Osteoblast (primary cell): ENCODE measurements at places on chromosomes 1 and 21. TPM values are rescaled to one million over a fixed set of nuclear protein-coding genes. Genes with fewer than 3 reads are reported as not detected.

DNA sequence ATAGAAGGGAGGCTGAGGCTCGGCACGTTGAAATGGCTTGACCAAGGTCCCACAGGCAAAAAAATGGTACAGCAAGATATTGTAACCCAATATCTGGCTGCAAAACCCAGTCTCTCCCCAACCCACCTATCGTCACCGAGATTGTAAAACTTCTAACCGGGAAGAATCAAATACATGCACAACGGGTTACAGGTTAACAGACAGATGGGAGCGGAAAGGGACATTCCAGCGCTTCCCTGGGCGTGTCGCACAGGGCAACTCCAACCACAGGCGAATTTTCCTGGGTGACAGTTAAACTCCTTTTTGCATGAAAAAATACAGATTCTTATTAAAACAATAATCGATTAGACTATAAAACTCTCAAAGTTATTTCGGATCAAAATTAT lies 31.8 kb upstream of the JUN start:
- no peak for DNase-seq

- DNase-seq = no peak
These were observed 135.2 kb downstream of the PSMG1 start for GRCh38 chr21:39048064-39048463.

DNA sequence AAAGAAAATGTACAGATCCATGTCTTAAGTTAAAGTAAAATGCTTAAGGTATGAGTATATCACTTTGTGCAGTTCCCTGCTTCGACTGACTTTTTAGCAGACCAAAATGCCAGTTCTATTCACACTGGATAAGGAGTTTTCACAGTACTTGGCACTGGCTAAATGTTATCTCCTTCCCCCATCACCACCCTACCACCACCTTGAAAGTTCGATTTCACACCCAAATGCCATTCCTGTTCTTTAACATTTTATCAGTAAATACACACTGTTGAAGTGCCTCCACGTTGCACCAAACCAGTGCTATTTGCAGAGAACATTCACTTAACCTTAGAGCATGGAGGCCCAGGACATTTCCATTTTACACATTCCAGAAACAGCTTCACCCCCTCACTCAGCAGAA lies 100.0 kb downstream of the URB2 start:
- no peak for DNase-seq

DNA sequence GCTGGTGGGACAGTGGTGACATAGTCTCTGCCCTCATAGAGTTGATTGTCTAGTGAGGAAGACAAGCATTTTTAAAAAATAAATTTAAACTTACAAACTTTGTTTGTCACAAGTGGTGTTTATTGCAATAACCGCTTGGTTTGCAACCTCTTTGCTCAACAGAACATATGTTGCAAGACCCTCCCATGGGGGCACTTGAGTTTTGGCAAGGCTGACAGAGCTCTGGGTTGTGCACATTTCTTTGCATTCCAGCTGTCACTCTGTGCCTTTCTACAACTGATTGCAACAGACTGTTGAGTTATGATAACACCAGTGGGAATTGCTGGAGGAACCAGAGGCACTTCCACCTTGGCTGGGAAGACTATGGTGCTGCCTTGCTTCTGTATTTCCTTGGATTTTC lies 58.4 kb downstream of the LAMC2 start:
- DNase-seq = peak; percentile 83

DNA sequence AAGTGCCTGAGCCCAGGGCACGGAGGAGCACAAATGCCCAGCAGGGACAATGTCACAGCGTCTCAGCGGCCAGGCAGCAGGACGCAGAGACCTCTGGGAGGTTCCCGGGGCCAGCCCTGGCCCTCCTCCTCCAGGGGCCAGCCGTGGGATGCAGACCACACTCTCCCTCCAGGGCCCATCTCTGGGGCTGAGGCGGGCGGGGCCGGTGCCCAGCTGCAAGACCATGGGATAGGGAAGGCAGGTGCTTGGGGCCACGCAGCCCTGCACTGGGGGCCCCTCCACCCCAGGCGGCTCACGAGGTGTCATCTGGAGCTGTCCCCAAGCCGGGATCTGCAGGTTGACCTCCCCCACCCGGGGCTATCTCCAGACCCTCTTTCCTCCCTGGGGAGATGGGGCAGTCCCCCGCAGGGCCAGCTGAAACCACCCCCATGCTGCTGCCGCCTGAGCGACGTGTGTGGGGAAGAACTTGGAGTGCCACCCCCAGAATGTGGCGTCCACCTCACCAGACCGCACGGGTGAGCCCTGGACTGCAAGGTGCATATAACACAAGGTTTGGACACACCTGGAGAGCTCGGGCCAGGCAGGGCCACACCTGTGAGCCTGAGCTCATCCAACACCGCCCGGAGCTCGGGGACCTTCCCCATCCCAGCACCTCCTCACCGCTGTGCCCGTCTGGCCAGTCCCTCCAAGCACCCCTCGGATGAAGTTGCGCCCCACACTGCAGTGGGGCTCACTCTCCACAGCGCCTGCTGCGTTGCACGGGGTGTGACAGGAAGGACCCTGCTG lies 4.1 kb upstream of the TTLL10 start:
- DNase-seq = no peak

DNA sequence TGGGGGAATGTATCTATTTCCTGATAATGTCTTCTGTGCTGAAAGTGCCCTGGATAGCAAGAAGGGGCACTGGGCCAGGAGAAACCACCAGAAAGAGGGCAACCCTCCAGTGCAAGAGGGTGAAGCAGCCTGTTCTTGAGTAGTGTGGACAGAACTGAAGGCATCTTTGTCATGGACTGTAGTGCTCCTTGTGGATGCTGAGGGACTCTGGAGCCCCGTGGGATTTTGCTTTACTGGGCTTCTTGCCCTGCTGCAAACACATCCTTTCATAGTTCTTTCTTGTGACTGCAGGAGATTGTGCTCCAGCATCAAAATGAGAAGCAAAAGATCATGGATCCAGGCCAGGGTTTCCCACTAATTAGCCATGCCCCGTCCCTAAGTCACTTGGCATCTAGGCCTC lies 300.6 kb downstream of the ZNF326 start:
- no peak for DNase-seq

- no peak for DNase-seq
These were observed 12.4 kb upstream of the SCAF4 start for GRCh38 chr21:31744182-31744800.

DNA sequence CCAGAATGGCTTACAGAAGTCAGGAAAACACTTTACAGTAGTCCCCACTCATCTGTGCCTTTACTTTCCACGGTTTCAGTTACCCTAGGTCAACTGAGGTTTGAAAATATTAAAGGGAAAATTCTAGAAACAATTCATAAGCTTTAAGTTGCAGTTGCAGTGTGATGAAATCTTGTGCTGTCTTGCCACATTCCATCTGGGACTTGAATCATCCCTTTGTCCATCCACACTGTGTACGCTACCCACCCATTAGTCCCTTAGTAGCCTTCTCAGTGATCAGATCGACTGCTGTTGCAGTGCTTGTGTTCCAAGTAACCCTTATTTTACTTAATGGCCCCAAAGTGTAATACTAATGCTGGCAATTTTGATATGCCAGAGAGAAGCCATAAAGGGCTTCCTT lies 30.5 kb downstream of the ZCCHC17 start:
- no peak for DNase-seq

DNA sequence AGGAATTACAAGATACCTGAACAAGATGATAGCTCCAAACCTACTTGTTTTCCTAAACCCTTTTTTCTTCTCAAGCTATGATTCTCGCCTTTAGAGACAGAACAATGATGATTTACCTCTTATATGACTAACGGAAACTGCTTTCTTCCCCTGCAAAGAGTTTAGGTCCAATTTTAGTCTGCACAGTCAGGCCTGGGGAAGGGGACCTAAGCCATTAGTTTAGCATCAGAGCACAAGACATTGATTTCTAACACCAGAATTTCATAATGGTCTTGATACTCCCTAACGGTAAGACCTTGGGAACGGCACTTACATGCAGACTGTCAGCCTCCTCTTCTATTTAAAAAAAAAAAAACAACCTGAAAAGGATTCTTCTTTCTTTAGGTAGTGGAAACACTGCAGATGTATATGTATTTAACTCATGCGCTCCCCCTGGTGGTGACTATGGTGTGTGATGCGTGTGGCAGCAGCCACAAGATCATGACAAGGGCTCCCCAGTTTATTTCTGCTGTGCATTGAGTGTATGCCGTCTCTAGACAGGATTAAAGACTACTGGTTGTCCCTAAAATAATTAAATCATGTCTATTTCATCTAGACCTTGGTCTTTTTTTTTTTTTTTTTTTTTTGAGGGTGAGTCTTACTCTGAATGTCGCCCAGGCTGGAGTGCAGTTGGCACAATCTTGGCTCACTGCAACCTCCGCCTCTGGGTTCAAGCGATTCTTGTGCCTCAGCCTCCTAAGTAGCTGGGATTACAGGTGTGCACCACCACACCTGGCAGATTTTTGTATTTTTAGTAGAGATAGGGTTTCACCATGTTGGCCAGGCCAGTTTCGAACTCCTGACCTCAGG lies 37.3 kb upstream of the TMEM222 start:
- DNase-seq = peak; percentile 97

- DNase-seq = no peak
These were observed 113.2 kb downstream of the PTGER3 start for GRCh38 chr1:70934194-70934961.

DNA sequence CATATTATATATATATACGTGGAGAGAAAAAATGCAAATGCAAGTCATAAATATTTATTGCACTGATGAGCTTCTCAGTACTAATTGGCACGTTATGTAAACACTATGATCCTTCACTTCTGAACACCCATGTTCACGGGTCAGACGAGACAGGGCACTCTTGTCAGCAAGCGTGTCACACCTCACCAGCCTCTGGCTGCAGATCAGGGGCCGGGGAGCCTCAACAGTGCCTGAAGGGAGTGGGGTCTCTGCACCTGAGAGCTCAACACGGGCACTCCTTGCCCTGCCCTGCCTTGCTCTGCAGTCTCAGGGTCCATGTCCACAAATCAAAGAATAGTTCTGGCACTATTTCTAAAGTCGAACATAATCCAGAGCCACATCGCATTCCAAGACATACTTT lies 409 bp upstream of the HIVEP3 start:
- no peak for DNase-seq

- no peak for DNase-seq
These were observed 265.9 kb downstream of the PRDM2 start for GRCh38 chr1:13965770-13966398.

GRCh38 chr1:20385630-20386029 lies 95.0 kb downstream of the VWA5B1 start:
- DNase-seq = peak; percentile 23

DNA sequence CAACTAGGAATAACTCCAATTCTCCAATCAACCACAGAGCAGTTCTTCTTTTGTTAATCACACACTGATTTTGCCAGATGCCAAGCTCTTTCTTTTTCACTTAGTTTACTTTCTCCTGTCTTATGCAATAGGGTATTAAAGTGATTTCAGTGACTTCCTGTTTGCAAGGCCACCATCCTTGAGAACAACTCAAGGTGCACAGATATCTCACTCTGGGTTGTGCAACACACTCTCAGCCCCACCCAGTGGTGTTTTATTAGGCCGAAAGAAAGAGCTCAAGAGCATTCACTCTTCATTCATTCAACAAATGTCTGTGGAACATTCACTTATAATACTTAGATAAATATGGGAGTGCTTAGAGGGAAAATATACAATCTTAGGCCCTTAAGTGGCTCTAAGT lies 352.5 kb downstream of the ZNF326 start:
- no peak for DNase-seq

DNA sequence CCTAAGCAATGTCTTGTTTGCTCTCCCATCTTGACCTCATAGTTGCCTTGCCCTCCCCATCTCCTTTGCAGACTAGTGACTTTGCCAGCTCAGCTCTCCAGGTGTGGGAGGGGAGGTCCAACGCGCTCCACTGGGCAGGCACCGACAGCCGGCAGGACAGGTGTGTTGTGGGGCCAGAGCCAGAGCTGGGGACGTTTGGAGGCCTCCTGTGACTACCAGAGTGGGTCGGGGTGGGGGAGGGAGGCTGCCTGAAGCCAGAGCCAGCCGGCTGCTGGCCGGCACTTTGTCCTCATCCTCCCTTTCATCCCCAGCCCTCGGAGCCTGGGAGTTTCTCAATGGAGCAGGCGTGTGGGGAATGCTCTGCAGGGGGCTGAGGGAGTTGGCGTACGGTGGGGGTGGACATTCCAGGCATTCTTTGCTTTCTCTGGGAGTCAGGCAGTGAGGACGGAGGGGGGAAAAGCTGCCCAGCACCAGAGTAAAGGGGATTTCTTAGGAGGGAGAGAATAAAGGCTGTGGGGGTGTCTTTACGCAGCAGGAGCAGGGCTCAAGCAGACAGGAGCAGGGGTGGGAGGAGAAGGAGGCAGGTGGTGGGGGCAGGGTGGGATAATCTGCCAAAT lies 20.2 kb downstream of the NUAK2 start:
- DNase-seq = peak; percentile 96

- DNase-seq = no peak
These were observed 867 bp upstream of the TIMM17A start for GRCh38 chr1:201954263-201955008.

GRCh38 chr21:15682186-15682895 lies 47.4 kb upstream of the USP25 start:
- DNase-seq = peak; percentile 52

- DNase-seq = no peak
These were observed 25.3 kb upstream of the ITLN1 start for GRCh38 chr1:160910170-160910750.

The TEX38 gene
- total RNA-seq = 0.29 TPM in 1 of 2 replicates, not detected in the other

The OR10J1 gene
- total RNA-seq = not detected in 2 replicates

The FCAMR gene
- total RNA-seq = not detected in 2 replicates

The BGLAP gene
- total RNA-seq = 1.5 and 2.2 TPM in 2 replicates

The BCL2L15 gene
- 0.29 and 0.36 TPM in 2 replicates for total RNA-seq

The SPRR2E gene
- not detected in 2 replicates for total RNA-seq

The RIMKLA gene
- not detected in 2 replicates for total RNA-seq
